ENCODE measurements at places on chromosomes 11 and 22.

DNA sequence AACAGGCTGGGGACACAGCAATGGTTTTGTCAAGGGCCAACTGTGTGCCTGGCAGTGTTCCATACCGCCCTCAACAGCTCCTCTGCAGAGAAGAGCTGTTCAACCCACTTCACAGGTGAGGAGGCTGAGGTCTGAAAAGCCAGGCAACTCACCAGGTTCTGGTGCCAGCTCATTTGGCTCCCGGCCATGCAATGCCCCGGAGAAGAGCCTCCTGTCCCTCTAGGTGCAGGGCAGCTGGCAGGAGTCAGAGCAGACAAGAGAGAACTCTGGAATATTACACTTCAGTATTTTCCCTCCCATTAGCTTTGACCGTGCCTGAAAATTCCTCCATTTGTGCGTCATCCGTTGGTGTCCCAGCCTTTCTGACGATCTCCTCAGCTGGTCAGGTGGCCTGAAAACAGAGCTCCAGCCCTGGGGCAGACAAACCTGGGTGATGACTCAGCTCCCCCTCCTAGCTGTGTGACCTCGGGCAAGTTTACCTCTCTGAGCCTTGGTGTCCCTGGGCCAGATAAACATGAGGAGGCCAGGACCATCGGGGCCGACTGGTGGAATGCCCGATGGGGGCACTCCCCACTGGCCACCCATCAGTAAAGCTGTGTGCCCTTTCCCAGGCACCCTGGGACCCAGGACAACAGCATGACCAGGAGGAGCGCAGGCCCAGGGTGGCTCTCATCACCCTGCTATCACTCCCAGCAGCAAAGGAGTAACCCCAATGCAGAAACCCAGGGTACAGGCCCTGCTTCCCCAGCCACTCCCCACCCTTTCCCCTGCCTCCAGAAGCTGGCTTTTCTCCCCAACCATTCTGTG, 9.6 kb upstream of the C1QTNF6 start:
- DNase-seq = peak; percentile 88

DNA sequence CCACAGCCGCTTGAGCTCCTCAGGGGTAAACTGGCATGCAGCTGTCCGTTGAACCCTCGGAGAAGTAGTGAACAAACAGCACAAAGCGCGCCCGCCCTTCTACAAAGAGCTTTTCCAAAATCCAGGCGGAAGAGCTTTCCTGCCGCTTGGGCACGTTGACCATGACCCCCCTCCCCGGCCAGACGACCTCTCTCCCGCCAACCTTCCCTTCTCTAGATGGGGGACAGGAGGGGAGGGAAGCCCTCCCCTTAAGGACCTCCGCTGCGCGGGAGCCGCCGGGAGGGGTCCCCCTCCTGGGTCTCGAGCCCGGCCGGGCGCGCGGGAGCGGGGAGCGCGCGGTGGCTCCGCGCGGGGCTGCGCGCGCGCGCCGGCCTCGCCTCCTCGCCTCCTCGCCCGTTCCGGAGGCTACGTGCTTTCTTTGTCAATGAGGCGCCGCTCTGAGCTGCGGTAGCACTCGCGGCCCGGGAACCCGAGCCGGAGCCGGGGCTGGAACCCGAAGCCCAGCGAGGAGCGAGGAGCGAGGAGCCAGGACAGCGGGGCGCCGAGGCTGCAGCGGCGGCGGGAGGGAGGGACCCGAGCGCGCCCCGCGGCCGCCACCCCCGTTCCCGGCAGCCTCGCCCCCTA, 118.6 kb downstream of the HIPK3 start:
- DNase-seq = no peak

DNA sequence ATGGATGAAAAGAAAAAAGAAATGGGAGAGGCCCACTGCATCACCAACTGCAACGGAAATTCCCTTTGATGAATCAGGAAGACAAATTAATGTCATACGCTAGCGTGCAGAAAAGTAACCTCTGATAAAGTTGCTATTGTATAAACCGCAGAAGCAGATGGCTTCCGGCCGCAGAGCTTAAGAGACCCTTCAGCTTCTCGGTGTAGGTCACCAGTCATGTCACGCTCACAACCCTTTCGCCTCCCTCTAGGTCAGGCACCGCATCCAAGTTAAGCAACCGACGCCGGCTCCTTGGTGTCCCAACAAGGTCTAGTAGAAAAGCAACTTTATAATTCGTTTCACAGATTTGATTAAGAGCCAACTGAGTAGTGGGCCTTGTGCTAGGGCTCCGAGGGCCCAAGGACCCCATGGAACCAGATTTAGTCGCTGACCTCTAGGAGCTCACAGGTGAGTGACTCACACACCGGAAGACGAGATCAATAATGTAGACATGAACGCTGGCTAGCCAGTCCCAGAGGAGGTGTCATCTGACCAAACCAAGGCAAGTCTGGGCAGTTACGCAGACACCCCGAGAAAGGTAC, 1.2 kb upstream of the ZFP91 start:
- DNase-seq = peak; percentile 68

DNA sequence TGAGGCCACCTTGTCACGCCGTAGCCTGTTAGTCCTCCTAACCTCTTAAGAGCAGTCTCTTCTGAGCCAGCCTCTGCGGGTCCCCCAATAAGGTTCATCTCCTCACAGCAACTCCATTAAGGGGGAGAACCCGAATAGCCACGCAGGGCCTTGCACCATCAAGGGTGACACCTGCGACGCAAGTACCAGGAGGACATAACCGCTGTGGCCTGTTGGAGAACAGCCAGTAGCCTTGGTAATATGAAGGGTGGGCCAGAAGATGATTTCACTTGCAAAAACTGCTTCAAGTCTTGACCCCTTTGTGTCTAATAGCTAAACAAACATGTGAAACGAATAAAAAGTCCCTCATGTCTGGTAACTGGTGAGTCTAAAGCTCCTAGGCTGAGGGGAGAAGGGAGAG, 14.8 kb downstream of the ARFGAP2 start:
- DNase-seq = no peak

DNA sequence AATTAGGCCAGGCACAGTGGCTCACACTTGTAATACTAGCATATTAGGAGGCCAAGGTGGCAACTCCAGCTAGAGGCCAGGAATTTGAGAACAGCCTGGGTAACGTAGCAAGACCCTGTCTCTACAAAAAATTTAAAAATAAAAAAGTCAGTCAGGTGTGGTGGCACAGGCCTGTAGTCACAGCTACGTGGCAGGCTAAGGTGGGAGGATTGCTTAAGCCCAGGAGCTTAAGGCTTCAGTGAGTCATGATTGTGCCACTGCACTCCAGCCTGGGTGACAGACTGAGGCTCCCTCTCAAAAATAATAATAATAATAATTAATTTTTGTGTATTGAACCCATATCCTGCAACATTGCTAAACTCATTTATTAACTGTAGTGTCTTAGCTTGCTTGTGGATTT, 15.3 kb upstream of the TRIM29 start:
- DNase-seq = no peak

DNA sequence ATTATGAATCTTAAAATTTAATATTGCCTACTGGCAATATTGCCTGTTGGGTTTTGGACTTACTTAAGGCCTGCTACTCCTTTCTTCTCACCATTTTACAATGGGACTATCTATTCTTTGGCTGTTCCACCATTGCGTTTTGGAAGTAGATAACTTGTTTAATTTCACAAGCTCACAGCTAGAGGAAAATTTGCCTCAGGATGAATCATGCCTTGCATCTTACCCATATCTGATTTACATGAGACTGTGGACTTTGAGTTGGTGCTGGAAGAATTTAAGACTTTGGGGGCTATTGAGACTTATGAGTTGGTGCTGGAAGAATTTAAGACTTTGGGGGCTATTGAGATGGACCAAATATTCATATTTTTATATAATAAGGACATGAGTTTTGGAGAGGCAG, 662.6 kb downstream of the METTL15 start:
- no peak for DNase-seq

DNA sequence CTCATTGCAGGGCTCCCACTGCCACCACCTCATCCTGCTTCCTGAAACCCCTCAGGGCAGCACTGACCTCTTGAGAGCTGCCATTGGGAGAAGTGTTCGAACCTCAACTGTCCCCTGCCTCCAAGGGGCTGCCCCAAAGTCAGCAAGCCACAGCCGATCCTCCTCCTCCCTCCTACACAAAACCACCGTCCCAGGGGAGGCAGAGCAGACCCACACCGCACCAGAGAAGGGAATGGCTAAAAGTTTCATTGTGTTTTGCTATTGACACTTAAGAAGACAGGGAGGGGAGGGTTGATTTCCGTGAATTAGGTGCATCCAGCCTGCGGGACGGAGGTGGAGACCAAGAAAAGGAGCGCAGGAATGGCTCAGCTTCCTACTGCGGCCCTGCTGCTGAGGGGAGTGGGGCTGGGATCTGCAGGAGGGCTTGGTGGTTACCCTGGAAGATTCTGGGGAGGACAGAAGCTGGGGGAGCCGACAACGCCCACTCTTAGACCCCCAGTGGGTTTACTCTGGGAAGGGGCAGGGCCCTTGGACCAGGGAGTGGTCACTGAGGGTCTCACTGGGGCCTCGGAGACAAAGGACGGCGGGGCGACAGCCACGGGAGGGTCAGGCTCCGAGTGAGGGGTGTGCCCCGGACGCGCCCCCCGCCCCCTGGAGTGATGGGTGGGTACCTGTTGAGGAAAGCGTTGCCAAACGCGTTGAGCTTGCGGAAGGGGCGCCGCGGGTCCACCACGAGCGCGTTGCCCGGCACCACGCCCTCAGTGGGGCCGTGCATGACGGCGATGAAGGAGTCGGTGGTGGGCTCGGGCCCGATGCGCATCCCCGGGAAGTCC, 815 bp downstream of the EHD1 start:
- peak; percentile 55 for DNase-seq

- peak; percentile 3 for DNase-seq
Measured at GRCh38 chr22:42957958-42958357, 57.0 kb downstream of the PACSIN2 start.

DNA sequence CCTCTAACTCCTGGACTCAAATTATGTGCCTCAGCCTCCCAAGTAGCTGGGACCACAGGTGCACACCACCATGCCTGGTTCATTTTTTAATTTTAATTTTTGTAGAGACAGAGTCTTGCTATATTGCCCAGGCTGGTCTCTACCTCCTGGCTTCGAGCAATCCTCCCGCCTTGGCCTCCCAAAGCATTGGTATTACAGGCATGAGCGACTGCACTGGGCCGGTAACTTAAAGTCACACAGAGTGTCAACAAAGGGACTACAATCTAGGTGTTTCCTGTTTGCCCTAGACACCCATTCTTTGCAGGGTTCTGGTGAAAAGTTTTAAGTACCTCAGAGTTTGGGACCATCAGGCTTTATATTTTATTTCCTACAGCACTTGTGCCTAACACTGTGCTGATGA, 8.4 kb downstream of the UVRAG start:
- no peak for DNase-seq

- peak; percentile 72 for DNase-seq
Measured at GRCh38 chr11:14029971-14030920, 67.7 kb downstream of the SPON1 start.

DNA sequence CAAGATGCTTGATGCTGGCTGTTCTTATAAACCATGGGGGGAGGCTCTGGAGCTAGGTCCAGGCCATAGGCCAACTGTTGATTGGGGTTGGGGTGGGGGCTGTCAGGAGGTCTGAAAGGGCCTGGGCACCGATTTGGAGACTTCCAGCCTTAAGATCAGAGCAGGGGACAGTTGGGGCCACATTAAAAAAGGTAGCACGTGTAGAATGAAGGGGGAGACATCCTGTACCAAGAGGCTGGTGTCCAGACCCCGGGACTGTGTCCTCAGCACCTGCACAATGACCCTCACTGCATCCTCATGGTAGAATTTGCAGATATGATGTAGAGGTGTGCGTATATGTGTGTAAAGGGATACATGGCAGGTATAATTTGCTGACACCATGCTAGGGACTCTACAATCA, 12.4 kb upstream of the TBX1 start:
- no peak for DNase-seq

GRCh38 chr11:3611976-3612678, 29.7 kb downstream of the ART5 start:
- no peak for DNase-seq

GRCh38 chr11:117529816-117530215, 202.2 kb downstream of the CEP164 start:
- DNase-seq = no peak

- no peak for DNase-seq
Measured at GRCh38 chr11:101612481-101612880, 28.7 kb upstream of the TRPC6 start.

DNA sequence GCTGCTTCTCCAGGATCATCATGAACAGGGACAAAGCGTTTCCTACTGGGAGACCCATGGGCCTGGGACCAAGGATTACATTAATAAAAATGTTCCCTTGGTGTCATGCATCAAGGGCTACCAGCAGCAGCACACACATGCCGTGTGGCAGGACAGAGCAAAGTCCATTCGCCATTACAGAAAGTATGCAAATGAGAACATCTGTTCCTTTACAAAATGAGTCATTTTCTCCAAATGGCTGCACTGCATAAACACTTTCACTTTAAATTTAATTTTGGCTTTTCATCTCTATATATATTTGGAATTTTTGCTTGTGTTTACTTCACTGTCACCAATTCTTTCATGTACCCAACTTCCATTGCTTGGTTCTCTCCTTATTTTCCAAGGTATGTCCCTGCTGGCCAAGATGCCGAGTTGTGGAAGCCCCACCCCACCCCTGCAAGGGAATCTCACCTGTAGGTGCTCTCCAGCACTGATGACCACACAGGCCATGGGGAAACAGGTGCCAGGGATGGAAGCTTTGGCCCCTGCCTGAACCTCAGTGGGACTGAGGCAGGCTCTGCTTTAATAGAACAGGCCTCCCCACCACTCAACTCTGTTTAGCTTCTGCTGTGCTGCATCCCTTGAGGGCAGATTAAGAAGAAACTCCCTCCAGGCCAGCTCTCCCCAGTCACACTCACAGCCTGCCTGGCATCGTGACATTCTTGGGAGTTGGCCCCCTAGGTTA, 15.6 kb upstream of the GNAZ start:
- no peak for DNase-seq

DNA sequence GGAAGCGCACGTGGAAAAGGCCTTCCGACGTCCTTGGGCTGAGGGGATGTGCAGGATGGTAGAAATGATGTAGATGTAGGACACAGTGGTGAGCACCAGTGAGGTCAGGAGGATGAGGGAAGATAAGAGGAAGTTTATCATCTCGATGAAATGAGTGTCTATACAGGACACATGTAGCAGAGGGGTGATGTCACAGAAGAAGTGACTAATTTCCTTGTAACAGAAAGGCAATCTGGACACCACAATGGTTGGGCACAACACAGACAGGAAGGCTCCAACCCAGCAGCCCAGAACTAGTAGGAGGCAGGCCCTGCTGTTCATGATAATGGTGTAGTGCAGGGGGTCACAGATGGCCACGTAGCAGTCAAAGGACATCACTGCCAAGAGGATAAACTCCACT, 35.0 kb upstream of the OR6M1 start:
- DNase-seq = no peak

DNA sequence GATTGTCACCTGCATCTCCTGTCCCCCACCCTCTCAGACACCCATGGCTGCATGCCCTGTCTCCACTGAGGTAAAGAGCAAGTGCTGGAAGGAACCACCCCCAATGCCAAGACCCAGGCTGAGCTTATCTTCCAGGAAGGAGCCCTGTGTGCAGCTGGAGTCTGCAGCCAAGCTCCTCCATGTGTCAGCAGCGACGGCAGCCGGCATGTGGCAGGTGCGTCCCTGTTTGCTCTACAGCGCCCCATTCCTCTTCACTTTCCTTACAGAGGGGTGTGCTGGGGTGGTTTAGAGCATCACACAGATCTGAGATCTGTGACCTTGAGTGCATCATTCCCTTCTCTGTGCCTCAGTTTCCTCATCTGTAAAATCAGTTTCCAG, 7.7 kb upstream of the MN1 start:
- DNase-seq = no peak

GRCh38 chr11:575313-575995, 816 bp upstream of the PHRF1 start:
- DNase-seq = no peak

All from right lobe of liver (tissue), 6 donors.